ENCODE measurements at places on chromosomes 5 and 9. TPM values are rescaled to one million over a fixed set of nuclear protein-coding genes. Genes with fewer than 3 reads are reported as not detected.

GPR150 gene
- total RNA-seq: not detected

B4GALT1 gene
- total RNA-seq: 50.6 TPM

RBM22 gene
- 25.1 TPM for total RNA-seq

FOXD4L6 gene
- 0.39 TPM for total RNA-seq

TMEM174 gene
- total RNA-seq: not detected

PCDHGB7 gene
- total RNA-seq: 7.5 TPM

IL9 gene
- not detected for total RNA-seq

Data from placental epithelial cell (primary cell).